Left lobe of liver (tissue), 2 donors: ENCODE measurements at places on chromosomes 1 and 21.

DNA sequence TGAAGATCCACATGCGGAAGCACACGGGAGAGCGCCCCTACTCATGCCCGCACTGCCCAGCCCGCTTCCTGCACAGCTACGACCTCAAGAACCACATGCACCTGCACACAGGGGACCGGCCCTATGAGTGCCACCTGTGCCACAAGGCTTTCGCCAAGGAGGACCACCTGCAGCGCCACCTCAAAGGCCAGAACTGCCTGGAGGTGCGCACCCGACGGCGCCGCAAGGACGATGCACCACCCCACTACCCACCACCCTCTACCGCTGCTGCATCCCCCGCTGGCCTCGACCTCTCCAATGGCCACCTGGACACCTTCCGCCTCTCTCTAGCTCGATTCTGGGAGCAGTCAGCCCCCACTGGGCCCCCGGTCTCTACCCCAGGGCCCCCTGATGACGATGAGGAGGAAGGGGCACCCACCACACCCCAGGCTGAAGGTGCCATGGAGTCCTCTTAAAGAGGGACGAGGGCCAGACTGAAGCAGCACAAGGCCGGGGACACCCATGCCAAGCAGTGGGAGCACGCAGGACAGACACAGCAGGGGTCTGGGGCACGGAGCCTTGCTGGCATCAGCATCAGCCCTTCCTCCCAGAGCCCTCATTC lies 13.7 kb downstream of the ZBTB7B start:
- DNase-seq = peak; percentile 55

- no peak for DNase-seq
Measured at GRCh38 chr1:14318830-14319229, 279.7 kb upstream of the KAZN start.

DNA sequence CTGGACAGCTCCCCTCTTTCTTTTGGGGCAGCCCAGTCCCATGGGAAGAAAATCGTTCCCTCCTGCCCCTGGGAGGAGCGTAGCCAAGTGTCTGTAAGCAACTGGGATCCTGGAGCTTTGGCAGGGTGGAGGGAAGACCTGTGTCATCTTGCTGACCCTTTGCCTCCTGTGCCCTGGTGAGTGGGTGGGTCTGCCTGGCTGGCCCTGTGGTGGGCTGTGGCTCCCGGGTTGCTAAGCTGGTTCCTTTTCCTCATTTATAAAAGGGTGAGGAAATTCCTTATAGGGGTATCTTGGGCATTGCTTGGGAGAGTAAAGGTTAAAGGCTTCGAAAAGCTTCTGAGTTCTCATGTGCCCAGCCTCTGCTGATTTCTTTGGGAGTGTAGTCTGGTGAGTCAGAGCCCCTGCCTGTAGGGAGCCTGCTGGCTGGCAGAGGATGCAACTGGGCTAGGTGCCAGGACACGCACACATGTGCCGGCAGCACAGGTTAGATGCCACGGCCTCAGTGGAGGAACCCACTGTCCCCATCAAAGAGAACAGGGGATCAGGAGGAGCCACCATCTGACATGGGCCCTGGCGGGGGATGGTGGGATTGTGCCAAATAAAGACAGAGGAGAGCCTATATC lies 85.2 kb downstream of the ARHGEF10L start:
- DNase-seq = no peak

DNA sequence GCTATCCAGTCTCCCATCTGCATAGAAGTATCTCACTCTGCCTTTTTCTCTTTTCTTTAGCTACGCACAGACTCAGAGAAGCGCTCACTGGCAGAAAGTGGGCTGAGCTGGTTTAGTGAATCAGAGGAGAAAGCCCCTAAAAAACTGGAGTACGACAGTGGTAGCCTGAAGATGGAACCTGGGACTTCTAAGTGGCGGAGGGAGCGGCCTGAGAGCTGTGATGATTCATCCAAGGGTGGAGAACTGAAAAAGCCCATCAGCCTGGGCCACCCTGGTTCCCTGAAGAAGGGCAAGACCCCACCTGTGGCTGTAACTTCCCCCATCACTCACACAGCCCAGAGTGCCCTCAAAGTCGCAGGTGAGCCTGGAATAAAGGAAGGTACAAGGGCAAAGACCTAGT lies 48.0 kb upstream of the IPO9 start:
- DNase-seq = no peak

DNA sequence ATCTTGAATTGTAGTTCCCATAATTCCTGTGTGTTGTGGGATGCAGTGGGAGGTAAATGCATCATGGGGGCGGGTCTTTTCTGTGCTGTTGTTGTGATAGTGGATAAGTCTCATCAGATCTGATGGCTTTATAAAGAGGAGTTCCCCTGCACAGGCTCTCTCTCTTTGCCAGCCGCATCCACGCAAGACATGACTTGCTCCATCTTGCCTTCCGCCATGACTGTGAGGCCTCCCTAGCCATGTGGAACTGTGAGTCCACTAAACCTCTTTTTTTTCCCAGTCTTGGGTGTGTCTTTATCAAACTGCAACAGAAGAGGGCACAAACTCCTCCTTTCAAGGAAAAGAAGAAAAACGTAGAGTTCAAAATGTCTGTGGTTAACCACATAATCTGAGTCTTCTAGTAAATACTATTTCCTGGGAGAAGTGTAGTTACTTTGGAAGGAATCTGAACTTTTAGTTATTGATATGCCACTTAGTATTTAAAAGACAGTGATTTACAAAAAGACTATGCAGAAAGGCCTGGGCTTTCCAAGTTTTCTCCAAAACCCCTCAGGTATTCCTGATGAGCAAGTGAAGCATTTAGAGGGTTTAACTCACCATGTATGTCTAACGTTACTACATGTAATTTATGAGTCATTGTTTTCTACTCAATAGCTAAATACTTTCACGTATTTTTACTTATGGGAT lies 10.0 kb downstream of the ADAMTS1 start:
- no peak for DNase-seq

DNA sequence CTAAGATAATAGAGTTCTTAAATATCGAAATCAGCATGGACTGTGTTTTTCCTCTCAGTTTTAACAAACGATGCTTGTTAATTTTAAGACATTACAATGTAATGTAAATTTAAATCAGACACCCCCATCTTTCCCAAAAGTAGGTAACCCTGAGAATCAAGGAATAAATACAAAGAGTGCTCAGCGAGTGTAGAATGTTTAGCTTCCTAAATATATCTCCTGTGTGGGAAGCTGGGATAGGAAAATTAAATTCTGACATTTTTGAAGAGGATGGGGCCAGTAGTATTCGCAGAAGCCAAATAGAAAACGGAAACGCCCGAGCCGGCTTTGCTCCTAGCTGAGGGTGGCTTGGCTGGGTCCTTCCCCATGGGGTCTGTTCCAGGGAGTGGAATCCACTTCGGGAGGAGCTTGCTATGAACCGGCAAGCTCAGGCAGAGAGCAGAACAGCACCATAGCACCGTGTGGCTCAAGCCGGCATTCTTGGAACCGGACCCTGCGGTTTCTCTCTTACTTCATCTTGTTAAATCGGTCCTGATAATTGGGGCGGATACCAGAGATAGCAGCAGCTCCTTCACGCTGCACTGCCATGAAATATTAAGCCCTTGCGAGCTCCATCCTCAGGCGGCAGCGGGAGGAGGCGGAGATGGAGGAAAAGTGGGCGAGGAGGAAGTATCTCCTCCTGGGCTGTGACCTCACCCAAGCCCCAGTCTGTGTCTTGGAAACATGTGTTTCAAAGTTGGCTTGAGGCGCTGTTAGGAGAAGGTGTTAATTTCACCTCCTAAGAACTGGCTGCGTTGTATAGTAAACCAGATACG lies 24.9 kb downstream of the MAP3K7CL start:
- no peak for DNase-seq

GRCh38 chr21:45497846-45498645 lies 44.2 kb downstream of the SLC19A1 start:
- DNase-seq = peak; percentile 44

GRCh38 chr1:247517795-247518612 lies 18.2 kb downstream of the OR2C3 start:
- DNase-seq = no peak

DNA sequence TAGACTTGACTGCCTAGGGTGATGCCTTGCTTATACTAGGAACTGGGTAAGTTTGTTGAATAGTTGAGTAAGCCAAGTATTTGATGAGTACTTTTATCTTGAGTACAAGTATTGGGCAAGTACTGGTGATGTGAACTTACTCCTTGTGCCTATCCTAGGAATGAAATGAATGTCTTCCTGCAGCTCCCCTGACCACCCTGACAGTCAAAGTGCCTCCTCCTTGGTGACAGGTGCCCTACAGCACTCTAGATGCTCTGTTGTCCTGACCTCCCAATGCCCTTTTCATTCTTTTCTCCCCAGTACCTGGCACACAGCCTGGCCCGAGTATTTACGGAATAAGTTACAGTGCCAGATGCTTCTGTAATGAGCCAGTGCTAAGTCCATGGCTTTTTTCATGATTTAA lies 25.5 kb downstream of the PCSK9 start:
- DNase-seq = peak; percentile 89

DNA sequence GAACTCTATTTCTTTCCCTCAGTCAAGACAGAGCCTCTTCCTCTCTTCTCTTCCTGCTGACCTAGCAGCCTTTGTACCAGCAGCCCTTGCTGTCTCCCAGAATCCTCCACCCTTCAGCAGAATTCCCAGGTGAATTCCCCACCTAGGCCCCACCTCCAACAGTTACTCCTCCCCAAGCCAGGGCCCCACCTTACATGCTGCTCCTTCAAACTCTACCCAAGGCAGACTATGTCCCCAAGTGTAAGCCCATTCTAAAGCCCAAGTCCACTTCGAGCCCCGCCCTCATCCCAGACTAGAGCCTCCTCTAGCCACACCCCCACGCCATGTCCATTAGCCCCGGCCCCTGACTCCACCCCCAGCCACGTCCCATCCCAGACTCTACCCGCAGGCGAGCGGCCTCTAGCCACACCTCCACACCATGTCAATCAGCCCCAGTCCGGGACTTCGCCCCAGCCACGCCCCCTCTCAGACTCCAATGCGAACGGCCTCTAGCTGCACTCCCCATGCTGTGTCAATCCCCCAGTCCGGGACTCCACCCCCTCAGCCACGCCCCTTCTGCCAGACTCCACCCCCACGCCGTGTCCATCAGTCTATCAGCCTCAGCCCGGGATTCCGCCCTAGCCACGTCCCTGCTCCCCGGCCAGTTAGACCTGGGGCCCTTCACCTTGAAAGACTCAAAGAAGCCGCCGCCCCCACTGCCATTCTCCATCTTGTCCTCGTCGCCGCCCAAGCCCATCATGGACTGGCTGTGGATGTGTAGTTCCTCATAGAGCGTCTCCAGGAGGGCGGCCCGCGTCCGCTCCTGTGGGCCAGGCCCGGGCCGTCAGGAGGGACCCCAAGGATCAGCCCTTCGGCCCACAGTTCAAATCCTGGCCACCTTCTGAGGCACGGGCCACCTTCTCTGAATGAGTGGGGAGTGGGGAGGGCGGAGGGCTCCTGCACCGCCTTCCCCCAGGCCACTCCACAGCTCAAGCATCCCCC lies 61.3 kb downstream of the RAP1GAP start:
- DNase-seq = peak; percentile 72
